ENCODE measurements at places on chromosomes 16 and 17.
A peak's percentile ranks its signal among the peaks of the same experiment; 100 is the strongest.

- DNase-seq, result no peak
Observed at GRCh38 chr17:18257268-18257981, 1.1 kb downstream of the FLII start.

DNA sequence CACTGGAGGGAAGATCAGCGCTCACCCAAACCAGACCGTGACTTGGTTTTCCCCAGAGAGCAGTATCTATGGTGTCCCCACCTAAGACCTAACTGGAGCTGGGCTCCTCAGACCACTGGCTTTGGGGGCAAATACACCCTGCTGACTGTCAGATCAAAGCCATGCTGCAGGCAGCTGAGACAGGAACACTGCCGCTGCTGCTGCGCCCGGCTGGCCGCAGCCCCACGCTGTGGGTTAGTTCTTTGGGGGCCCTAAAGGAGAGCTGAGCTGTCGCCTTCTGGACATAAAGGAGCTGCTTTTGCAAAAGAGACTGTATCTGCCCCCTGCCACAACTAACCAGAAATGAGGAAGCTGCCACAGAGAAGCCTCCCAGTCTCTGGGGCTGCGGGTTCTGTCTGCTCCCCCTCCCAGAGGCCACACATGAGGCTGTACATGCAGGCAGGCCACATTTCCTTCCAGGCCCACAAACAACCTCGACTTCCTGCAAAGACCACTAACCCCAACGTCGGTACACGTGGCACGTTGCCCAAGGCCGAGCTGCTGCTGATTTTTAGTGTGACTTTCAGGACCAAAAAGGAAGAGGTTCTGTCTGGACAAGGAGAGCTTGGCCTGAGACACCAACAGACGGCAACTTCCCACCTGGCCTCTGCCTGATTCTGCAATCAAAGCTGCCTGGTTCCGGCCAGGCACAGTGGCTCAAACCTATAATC, 18.2 kb upstream of the ABR start:
- no peak for DNase-seq

GRCh38 chr16:27029525-27029924, 37.2 kb upstream of the C16orf82 start:
- no peak for DNase-seq

- DNase-seq, result no peak
Observed at GRCh38 chr16:20946015-20946629, 45.6 kb downstream of the LYRM1 start.

- no peak for DNase-seq
Observed at GRCh38 chr17:34414339-34414738, 51.3 kb upstream of the CCL1 start.

- no peak for DNase-seq
Observed at GRCh38 chr17:47288531-47289116, 35.0 kb downstream of the ITGB3 start.

- no peak for DNase-seq
Observed at GRCh38 chr17:1872976-1873375, 43.2 kb downstream of the RPA1 start.

GRCh38 chr17:46770818-46771560, 47.5 kb downstream of the WNT3 start:
- DNase-seq, result no peak

- DNase-seq, result no peak
Observed at GRCh38 chr17:65197201-65197600, 60.0 kb downstream of the RGS9 start.

GRCh38 chr17:78665387-78665951, 88.3 kb upstream of the DNAH17 start:
- DNase-seq, result no peak

- no peak for DNase-seq
Observed at GRCh38 chr16:51621610-51622009, 470.5 kb upstream of the SALL1 start.

- peak; percentile 63 for DNase-seq
Observed at GRCh38 chr17:72516772-72517399, 396.1 kb downstream of the SOX9 start.

DNA sequence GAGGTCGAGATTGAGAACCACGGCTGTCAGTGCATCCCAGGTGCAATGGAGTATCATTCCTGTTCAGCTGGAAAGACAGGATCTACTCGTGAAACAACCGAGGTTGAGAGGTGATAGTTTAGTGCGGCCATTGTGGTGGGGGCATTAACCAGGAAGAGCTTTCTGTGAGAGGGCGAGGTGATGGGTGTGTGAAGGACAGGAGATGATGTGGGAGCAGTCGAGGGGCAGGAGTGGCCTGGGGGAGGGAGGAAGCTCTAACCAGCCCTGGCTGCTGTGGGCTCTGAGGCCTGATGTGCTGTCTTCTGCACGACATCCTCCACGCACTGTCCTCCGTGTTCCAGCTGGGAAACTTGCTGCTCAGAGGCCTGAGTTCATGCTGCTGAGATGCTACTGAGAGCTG, 22.0 kb downstream of the GOSR2 start:
- no peak for DNase-seq

DNA sequence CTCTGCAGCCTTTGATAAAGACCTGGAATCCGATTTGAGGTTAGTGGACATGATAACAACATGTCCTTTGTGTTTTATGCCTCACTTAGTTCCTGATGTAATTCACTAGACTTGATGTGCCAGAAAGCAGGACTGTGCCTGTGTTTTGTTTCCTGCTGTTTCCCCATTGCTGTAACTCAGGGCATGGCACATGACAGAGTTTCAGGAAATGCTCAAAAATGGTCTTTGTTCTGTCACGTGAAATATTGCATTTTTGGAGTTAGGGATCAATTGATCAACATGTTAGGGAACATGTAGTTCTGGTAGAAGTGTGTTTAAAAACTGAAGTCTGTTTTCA, 32.8 kb downstream of the DHX38 start:
- no peak for DNase-seq

GRCh38 chr16:55563797-55564196, 2.7 kb upstream of the CAPNS2 start:
- DNase-seq, result no peak

DNA sequence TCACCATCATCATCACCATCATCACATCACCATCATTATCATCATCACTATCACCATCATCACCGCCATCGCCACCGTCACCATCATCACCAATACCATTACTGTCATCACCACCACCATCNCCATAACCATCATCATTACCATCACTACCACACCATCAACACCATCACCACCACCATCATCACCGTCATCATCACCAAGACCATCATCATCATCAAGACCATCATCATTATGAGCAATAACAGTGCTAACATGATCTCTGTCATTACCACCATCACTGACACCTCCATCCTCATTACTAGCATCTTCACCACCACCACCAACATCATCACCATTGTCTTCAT, 16.1 kb upstream of the ZNF469 start:
- DNase-seq, result no peak

DNA sequence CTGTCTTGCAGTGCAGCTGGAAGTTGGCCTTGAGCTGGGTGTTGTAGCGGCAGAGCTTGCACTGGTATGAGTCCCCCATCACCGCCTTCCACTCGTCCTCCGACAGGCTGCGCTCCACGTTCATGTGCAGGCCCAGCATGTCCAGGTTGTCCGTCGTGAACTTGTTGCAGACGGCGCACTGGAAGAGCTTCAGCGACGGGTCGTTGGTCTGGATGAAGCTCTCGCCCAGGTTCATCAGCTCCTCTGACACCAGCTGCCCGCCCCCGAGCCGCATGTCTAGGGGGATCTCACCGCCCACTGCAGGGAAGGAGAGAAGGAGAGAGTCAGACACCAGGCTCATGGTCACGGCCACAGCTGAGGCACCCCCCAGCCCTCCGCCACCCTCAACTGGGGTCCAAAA, 97.3 kb downstream of the ZFHX3 start:
- DNase-seq, result no peak

DNA sequence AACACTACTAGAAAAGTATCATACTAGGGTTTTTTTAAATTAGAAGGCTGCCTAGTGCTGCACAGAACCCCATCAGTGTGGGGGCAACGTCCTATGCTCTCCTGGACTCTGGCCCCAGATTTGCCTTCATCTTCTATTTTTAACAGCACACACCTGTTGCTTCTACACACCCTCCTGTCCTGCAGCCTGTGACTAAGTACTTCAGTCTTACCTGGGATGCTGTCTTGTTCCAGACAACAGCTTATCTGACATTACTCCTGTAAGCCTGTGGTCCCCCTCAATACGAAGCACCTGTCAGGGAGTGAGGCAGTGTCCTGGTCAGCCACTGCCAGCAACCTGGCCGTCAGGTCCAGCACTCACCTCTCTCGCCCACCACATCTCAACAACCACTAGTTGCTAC, 247.6 kb upstream of the PSMD7 start:
- DNase-seq, result no peak

DNA sequence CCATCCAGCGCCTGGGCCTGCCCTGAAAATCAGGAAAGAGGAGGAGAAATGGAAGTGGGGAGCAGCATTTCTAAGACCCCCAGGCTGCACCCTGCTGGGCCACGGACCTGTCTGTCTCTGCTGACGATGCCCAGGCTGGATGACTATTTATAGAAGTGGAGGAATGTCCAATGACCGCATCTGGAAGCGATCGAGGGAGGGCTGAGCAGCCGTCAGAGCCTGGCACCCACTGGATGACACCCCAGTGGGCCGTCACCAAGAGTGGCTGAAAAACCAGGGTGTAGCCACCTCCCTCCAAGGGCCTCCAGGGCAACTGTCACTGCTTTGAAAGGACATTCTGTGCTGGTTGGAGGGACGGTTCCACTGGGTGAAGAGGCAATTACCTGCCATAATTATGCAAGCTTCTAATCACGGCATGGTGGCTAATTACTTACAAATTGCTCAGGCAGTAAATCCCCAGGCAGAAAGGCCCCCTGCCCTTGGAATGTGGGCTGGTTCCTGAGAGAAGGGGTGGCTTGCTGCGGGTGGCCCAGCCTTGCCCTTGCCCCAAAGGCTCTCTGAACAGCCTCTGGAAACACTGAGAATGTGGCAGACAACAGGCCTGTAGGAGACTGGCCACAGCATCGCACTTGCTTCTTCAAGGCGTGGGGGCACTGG, 332.1 kb downstream of the C16orf95 start:
- DNase-seq, result no peak

GRCh38 chr16:73172241-73172972, 124.5 kb upstream of the ZFHX3 start:
- no peak for DNase-seq

- no peak for DNase-seq
Observed at GRCh38 chr17:70242781-70243437, 73.6 kb downstream of the KCNJ2 start.

DNA sequence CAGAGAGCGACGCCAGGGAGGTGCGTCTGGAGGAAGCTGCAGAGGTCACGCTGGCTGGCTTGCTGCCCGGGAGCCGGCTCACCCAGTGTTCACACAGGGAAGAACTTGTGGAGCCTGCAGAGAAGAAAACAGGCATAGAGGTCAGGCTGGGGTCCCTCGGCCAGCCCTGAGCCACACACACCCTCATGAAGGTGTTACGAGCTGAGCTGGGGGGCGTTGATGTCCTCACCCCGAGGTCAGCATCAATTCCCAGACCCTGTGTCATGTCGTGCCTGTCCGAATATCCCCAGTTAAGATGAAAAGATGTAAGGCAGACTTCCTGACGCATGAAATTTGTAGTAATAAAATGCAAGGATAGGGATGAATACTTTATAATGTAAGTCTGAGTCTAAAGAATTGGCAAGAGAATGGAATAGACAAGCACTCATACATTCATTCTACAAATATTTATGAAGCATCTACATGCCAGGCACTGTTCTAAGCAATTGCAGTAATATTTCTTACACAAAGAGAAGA, 77.1 kb downstream of the USP31 start:
- no peak for DNase-seq

GRCh38 chr16:74501484-74502478, 80.5 kb upstream of the CLEC18B start:
- DNase-seq, result peak; percentile 63

DNA sequence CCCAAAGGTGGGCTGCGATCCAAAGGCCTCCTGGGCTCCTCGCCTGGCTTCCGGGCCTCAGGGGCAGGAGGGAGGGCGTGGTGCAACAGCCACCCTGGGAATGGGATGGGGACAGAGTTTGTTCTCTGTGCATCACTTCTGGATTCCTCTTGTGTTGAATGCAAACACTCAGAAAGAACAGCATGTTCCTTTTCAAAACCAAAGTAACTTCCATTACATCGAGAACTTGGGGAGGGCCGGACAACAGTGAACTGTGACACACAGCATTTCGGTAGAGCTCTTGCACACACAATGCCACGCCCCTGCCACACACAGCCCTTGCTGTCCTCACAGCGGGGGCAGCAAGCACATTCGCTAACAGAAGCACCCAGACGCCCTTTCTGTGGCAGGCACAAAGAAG, 36.1 kb upstream of the FASN start:
- no peak for DNase-seq

GRCh38 chr17:50675190-50675589, 32.5 kb downstream of the ANKRD40 start:
- no peak for DNase-seq

GRCh38 chr17:58371300-58371950, 19.4 kb upstream of the SUPT4H1 start:
- no peak for DNase-seq

DNA sequence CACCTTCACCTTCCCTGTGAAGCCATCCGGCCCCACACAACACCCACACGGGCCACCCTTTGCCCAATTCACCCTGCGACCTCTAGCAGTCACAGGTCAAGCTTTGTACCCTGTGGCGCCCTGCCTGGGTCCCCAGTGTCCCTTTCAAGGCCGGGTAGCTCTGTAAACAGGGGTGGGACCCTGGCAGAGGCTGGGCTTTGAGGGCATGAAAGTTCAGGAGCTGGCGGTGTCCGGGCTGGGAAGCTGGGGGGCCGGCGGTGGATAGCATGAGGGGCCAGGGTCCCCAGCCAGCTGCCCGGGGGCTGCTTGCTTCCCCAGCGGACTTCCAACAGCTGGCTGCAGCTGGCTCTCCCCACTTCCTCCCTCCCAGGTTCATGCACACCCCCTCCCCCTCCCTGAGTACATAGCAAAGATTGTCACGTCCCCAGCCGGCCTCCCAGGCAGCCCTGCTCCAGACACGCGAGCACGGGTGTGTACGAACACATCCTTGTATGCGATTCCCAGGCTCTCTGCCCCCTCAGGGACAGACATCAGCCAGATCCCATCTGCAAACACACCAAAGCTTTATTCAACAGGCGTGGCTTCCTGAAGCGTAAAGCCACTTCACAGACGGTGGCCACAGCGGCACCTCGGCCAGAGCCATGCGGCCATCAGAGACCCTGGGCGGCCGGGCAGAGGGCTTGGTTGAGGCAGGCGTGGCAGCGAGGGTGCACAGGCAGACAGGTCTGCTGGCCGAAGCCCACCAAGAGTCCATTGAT, 8.2 kb downstream of the NTHL1 start:
- no peak for DNase-seq

DNA sequence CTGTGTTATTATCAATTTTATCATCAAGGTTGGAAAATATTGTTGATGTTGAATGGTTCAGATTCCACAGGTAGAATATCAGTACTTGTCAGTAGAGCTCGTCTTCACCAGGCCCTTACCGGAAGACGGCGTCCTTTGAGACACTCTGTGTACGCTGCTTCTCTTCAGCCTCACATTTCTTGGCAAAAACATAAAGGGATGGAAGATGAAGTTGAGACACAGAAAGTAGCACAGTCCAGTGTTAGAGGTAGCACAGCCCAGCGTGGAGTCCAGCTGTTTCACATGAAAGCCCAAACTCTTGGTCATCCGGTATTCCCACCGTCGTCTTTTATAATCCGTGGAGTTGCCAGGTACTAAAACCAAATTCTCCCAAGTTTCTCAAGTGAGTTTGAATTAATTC, 30.4 kb downstream of the ATP2C2 start:
- DNase-seq, result no peak
